Stimulated activated naive CD4-positive, alpha-beta T cell (primary cell): ENCODE measurements at places on chromosomes 12 and 14.

DNA sequence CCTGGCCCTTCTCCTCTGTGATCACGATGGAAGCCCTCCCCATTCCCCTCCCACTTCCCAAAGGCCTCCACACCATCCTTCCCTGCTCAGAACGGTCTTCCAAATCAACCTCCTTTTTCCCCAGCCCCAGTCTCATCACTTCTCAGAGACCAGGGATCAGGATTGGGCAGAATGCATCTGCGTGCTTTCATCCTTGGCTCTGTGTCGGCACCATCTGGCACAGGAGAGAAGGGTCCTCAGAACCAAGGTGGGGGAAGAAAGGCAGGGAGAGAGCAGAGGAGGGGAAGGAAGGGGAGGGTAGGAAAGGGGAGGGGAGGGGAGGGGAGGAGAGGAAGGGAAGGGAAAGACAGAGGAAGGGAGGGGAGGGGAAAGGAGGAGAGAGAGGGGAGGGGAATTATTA, 52.4 kb upstream of the FICD start:
- DNase-seq = no peak

- no peak for DNase-seq
These were observed 37.7 kb downstream of the FGD4 start for GRCh38 chr12:32437095-32437515.

GRCh38 chr12:55820679-55821078, 2.8 kb downstream of the ORMDL2 start:
- DNase-seq = no peak

DNA sequence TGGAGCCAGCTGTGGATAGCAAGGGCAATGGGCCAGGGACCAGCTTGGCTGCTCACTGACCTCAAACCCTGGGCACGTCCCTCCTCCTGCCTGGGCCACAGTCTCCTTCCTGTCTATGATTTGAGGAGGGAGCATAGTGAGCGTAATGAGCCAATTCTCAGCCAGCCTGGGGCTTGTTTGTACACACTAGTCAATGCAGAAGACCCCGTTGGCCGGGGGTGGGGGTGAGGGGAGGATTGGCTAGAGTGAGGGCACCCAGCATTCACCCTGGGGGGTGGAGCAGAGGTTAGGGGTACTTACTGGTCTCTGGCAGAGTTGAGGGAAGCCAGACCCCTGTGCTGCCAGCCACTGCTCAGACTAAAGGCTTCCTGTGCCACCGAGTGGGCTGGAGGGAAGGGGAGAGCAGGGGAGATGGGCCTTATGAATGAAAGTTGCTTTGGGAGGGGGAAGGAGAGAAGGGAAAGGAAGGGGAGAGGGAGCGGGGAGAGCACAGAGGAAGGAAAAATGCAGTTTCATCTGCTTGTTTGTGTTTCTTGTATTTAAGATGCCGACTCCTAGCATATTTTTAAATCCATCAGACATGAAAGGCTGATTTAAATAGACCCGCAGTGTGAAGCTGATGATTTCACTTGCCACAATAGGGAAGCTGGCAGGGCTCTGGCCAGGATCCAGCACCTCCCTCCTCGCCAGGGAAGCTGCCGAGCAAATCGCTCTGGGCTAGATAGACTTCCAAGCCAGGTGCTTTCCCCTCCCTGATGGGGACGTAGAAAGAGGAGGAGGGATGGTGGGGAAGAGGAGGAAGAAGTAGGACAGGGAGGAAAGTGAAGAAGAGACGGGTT, 114.0 kb downstream of the PRMT8 start:
- DNase-seq = no peak

DNA sequence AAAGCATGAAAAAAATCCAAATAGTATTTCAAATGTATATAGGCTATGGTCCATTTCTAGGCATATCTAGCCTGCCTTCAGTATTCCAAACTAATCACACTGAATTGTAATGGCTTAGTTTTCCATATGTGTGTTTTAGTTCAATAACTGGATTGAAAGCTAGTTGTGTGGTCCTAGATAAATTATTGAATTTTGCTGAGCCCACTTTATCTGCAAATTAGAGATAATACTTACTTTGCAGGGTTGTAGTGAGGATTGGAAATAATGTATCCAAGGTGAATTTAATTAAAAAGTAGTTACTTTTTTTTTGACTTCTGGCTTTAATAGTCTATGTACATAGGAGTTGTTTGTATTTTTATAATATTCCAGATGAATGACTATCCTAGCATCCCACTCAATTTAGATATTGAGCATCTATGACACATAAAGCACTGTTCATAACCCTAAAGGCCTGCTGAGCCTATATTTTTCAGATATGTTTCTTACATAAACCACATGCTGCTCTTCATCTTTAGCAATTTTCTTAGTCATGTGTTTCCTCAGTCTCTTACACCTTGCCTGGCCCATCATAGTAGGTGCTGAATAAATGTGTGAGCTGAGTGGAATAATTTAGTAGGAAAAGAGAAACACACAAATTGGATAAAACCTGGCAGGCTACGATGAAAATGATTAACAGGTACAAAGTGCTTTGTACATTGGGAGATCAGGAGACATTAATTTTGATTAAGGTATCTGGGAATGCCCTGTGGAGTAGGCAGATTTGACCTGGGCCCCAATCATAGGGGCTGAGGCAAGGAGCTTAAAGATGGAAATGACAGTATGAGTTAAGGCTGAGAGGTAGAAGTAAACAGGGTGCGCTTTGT, 1.1 kb upstream of the ATP23 start:
- no peak for DNase-seq

DNA sequence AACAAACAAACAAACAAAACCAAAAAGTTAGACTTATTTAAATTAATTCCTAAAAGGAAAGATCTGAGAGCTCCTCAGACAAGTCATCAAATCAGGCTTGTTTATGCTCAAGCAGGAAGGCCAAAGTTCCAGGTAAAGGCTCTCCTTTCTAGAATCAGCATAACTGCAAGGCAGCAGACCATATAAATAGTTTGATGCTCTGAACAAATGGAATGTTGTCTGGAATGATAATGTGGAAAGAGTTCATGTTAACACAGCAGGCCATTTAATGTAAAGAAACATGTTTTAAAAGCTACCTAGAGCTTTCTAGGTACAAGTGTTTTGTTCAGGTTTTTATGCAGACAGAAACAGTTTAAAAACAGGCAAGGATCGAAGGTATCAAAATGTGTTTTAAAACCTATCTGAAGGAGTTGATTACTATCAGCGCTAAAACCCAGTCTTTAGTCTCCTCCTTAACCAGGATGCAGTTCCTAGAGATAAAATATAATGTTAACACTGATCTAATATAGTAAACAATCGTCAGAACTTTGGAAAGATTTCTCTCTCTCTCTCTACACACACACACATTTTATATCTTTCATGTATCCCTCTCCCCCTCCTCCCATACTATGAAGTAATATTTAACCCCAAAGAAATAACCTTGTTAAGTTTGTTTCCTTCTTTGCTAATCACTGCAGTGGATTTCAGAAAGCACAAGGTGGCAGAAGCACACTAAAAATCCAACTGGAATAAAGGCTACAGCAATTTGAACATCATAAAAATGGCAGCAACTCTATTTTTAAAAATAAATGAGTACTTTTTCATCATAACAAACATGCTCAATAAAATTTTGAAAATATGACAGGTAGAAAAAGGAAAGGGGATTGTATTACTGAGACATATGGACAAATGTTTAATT, 135.5 kb downstream of the PAWR start:
- no peak for DNase-seq
